Caco-2 (cell line): ENCODE measurements at places on chromosomes 1 and 21. TPM values are rescaled to one million over a fixed set of nuclear protein-coding genes. Genes with fewer than 3 reads are reported as not detected.
A peak's percentile ranks its signal among the peaks of the same experiment; 100 is the strongest.

GRCh38 chr21:14875704-14876523 lies 188.9 kb downstream of the NRIP1 start:
- DNase-seq, result no peak

GRCh38 chr1:53316766-53317581 lies 10.9 kb downstream of the LRP8 start:
- no peak for DNase-seq

DNA sequence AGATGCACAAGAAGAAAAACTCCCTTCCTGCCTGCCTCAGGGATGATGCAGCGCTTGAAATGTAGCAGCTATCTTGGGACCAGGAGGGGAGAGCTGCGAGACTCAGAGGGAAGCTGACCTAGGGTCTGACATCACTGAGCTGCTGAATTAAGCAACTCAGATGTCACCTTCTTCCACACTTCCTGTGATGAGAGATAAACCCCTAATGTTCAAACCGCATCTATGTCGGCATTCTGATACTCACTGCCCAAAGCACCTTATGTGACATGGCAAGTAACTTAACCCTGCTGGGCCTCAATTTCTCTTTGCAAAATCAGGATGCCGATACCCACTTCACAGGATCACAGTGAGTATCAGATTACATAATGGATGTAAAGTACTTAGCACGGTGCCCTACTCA lies 9.1 kb upstream of the AK2 start:
- no peak for DNase-seq

DNA sequence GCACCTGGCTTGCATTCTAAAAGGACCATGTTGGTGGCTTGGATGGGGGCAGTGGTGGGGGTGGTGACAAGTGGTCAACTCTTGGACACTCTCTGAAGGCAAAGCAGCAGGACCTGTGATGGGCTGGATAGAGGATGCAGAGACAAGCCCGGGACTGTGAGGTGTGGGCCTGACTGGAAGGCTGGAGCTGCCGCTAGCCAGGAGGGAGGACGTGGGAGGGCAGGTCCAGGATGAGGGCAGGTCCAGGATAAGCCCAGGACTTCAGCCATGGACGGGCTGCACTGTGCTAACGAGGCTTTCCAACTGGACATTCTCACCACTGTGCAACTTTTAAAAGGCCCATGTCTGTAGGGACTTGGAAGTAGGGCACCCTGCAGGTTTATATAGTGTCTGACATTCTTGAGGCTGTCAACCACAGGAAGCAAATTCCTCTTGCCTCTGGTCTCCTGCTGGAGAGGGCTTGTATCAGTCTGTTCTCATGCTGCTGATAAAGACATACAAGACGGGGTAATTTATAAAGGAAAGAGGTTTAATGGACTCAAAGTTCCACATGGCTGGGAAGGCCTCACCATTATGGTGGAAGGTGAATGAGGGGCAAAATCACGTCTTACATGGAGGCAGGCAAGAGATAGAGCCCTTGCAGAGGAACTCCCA lies 8.3 kb upstream of the C1orf167 start:
- DNase-seq, result no peak

GRCh38 chr1:51190961-51191360 lies 45.1 kb upstream of the RNF11 start:
- DNase-seq, result no peak

- no peak for DNase-seq
Measured at GRCh38 chr1:214418391-214418790, 133.0 kb downstream of the PTPN14 start.

DNA sequence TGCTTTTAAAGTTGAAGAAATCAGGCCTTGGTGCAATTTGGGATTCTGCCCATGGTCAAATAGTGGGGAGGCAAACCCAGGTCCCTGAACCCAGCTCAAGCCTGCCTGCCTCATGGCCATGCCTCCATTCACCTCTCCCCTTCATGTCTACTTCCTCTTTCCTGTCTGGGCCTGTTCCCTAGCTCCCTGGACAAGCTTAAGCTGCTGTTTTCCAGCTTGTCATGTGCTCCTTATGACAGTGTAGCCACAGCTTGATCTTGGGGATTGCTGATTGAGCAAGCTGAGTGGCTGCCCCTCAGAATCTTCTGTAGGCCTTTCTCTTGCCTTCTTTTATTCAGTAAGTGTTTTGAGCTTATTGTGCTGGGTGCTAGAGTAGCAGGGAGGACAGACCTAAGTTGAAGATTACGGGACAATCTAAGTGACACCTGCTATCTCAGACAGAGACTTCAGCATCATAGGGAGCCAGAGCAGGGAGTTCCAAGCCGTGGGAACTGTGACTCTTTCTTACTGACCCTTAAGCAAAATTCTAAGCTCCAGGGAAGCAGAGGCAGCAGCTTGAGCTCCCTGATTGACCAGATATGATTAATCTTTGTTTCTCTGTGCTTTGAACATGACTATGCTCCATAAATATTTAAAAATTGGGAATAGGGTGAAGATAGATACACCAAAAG lies 520 bp upstream of the MR1 start:
- no peak for DNase-seq

DNA sequence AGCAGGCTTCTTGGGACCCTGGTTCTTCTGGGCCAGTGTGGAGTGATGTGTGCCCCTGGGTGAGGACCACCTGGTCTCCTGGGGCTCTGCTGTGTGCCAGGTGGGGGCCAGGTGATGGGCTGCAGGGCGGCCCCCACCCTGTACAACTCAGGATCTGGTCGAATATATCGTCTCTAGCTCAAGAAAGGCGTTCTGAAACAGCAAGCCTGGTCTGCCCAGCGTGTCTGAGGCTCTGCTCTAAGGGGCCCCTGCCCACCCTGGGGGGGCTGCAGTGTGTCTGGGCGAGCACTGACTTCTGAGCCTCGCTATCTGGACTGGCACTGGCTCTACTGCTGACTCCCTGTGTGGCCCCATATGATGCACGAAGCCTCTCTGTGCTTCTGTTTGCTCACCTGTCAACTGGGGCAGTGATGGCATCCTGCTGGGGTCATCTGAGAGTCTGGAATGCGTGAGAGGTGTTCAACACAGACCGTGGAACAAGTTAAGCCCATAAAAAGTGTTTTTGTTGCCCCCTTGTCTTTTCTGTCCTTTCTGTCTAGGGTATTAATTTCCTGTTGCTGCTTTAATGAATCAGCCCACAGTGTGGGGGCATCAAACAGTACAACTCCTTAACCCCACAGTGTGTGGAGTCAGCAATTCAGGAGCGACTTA lies 56.0 kb upstream of the TRAPPC10 start:
- DNase-seq, result no peak

- no peak for DNase-seq
Measured at GRCh38 chr1:23618586-23619083, 59.3 kb upstream of the ID3 start.

DNA sequence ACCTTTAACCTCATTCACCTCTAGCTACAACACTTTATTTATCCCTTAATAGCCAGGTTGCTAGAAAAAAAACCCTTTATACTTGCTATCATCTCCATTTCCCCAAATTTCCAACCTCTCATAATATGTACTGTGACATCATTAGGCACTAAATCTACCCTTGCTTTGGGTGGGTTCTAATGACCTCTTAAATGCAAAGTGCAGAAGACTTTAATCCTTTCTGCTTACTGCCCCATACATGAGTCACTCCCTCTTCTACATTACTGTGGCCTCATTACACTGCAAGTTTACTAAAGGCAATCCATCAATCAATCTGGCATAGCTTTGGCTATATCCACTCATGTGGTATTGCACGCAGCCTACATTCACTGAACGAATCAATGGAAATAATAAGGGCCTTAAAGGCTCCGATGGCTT lies 353.3 kb downstream of the SMYD3 start:
- no peak for DNase-seq

DNA sequence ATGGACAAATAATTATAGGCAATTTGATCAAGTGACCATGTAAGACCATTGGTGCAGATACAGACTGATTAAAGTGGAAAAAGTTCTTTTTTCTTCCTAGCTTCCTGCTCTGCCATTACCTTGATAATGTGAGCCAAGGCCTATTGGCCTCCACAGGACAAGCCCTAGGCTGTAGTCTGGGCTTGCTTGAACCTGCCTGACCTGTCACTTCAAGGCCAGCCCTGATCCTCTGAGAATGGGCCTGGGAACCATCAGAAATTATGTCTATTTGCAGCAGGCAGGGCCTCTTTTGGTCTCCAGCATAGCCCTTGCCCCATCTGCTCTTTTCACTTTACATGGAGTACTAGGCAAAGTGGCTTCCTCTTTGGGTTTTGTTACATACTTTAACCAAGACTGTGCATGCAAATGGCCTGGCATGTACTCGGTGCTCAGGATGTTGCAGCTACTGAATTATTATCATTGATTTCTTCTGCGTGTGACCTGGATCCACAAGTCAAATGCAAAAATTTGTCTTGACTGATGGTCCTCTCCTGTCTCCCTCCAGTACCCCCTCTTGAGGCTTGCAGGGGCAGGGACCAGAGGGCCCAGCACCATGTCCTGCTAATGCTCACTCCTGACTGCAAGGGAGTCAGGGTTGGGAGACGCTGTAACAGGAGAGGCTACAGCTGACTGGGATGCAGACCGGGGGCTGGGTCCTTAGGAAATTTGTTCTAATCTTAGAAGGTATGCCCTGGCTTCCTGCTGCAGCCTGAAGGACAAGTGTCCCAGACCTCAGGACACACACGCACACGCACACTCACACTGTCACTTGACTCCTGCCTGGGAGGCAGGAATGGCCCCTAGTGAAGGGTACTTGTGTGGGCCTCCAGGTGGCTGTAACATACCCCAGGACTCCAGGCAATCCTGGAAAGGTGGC lies 39.4 kb downstream of the RCSD1 start:
- DNase-seq, result no peak

- no peak for DNase-seq
Measured at GRCh38 chr21:20570824-20571232, 427.4 kb upstream of the NCAM2 start.

- DNase-seq, result no peak
Measured at GRCh38 chr1:15943992-15944307, 32.0 kb downstream of the ZBTB17 start.

GRCh38 chr1:190170321-190170720 lies 307.3 kb downstream of the BRINP3 start:
- no peak for DNase-seq

- DNase-seq, result peak; percentile 52
Measured at GRCh38 chr1:184075055-184076029, 23.8 kb downstream of the TSEN15 start.

- no peak for DNase-seq
Measured at GRCh38 chr21:32334980-32335531, 36.4 kb downstream of the MRAP start.

- no peak for DNase-seq
Measured at GRCh38 chr1:227944931-227945890, 2.5 kb downstream of the WNT9A start.

DNA sequence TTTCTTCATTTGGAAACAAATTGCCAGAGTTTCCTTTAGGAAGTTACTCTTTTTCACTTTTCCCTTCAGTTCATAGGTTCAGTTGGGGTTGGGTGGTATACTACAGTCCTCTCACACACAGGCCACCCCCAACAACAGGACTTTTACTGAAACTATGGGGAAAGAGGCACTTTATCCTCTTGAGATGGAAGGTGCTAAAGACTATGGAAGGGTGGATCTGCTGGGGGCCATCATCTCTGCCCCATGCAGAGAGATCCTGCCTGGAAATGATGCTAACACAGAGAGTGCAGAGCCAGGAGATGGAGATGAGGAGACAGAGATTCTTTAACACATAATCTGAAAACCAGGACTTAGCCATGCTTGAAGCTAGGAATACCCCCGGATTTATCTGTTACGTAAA lies 24.3 kb downstream of the ILDR2 start:
- no peak for DNase-seq

GRCh38 chr1:176736015-176736414 lies 273.0 kb downstream of the PAPPA2 start:
- no peak for DNase-seq

- peak; percentile 30 for DNase-seq
Measured at GRCh38 chr1:24266398-24266941, 52.7 kb upstream of the GRHL3 start.

DNA sequence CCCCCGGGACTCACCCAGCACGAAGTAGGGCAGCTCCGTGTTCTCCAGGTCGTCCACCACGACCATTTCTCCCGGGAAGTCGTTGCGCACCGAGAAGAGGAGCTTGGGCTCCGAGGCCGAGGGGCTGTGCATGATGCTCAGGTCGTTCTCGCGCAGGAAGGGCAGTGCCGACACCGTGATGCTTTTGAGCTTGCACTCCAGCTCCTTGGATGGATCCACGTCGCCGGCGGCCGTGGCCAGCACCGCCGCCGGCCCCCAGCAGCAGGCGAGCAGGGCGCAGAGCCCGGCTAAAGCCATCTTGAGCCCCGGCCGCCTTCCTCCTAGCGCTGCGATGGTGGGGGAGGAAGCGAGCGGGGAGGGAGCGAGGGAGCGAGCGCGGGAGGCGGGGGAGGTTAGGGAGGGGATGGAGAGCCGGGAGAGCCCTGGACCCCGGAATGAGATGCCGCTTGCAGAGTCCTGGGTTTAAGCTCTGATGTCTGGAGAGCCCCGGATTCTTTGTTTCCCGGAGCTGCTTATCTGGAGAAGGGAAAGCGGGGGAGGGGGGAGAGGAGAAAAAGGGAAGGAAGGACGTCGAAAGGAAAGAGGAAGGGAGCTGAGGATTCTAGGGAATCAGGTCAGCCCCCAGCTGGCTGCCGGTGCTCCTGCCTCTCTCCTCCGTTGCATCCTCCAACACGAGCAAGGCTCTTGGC lies at the start of gene ASTN1:
Gene ASTN1 (minus strand): TSS at position 333 of the 689 bp plus-strand sequence. CDS start 36 bp downstream, at position 297.
- no peak for DNase-seq

- peak; percentile 28 for DNase-seq
Measured at GRCh38 chr1:180181048-180181447, 26.4 kb downstream of the QSOX1 start.

The OR2T35 gene
- not detected in 2 replicates for total RNA-seq

The AXDND1 gene
- total RNA-seq, result not detected in 2 replicates

The KHDC4 gene
- 68.5 and 72.9 TPM in 2 replicates for total RNA-seq

The INTS11 gene
- total RNA-seq, result 103 and 115 TPM in 2 replicates

The ARHGEF2 gene
- total RNA-seq, result 46.9 and 60.3 TPM in 2 replicates

The ZNF593 gene
- 50.0 and 50.8 TPM in 2 replicates for total RNA-seq

The KRTAP7-1 gene
- total RNA-seq, result not detected in 2 replicates
